ENCODE measurements at places on chromosomes 1 and 21.

GRCh38 chr1:173507205-173507846 lies 30.2 kb downstream of the PRDX6 start:
- DNase-seq, result peak; percentile 83

GRCh38 chr21:38639571-38640354 lies 141.5 kb upstream of the ERG start:
- DNase-seq, result no peak

- DNase-seq, result peak; percentile 17
These were observed 49.9 kb upstream of the TRABD2B start for GRCh38 chr1:48047116-48047515.

GRCh38 chr1:106268070-106268469 lies 788.4 kb upstream of the PRMT6 start:
- DNase-seq, result no peak

GRCh38 chr1:36689992-36690391 lies 207.3 kb upstream of the CSF3R start:
- DNase-seq, result no peak

- no peak for DNase-seq
These were observed 17.2 kb downstream of the TADA1 start for GRCh38 chr1:166858726-166859419.

GRCh38 chr1:10253755-10254154 lies 43.4 kb downstream of the KIF1B start:
- DNase-seq, result peak; percentile 62

GRCh38 chr1:60171801-60172200 lies 98.2 kb upstream of the C1orf87 start:
- peak; percentile 79 for DNase-seq

DNA sequence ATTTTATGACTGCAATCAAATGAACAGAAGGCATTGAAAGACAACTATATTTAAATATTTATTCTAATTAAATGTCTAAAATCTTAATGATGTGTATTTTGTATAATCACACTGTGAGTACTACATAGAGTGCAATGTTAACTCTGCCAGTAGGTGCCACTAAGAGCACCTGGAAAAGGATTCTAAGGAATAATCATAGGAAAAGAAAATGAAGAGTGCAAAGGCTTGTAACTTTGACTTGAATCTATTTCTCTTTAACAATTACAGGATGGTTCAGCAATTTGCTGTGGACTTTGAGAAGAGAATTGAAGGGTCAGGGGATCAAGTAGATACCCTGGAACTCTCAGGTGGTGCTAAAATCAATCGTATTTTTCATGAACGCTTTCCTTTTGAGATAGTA lies 200.4 kb downstream of the DNM3 start:
- DNase-seq, result peak; percentile 7

DNA sequence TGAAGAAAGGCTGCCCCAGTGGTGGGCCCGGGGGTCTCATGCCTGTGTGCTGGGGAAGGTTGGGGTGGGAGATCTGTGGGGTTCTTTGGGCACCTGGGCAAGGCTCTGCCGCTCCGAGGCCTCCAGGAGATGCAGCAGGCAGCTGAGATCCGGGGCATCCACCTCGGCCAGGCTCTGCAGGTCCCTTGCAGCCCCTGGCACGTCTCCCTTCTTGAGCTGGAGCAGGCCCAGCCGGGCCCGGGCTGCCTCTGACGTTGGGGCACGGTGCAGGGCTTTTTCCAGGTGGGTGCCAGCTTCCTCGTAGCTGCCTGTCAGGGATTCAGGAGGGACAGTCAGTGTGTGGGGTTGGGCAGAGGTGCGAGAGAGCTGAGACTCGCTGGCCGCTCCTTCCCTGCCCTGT lies 11.4 kb upstream of the MMEL1 start:
- DNase-seq, result no peak

DNA sequence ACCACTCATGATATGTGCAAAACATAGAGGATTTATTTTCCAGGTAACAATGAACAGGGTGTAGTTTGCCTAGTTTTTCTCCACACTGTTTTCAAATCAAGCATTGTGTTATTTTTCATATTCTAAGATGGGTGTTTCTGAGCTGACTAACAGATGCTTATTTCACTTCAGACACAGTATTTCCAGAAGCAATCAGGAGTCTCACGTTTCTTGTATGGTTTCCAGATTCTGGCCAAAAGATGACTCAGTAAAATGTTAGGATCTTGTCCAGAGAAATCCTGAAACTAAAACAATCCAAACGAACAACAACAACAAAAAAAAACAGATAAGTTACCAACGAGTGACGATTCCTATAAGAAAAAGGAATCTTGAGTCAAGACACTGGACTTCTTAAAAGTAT lies 5.3 kb downstream of the UTS2 start:
- DNase-seq, result peak; percentile 55

- DNase-seq, result no peak
These were observed 30.2 kb upstream of the SMIM12 start for GRCh38 chr1:34889705-34890104.

GRCh38 chr1:3910049-3910731 lies 10.1 kb upstream of the C1orf174 start:
- DNase-seq, result no peak

- DNase-seq, result no peak
These were observed 47.0 kb upstream of the EFHD2 start for GRCh38 chr1:15362737-15363128.

DNA sequence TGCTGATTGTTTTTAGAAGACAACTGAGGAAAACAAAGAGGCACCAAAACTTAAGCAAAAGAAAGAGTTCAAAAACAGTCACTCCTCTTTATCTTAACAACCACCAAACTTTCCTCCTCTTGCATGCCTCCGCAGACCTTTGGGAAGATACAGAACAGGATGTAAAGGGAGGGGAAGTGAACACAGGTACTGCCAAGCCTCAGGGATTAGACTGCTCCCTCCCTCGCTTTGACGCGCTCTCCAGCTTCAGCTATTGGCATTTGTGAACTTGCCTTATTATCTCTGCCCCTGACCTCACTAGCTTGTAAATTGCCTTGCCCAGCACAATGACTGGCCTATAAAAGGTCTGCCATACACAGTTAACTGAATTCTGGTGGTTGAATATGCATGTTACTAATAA lies 4.8 kb upstream of the SRP9 start:
- DNase-seq, result no peak

- DNase-seq, result no peak
These were observed 5.3 kb upstream of the CHD1L start for GRCh38 chr1:147236959-147237791.

DNA sequence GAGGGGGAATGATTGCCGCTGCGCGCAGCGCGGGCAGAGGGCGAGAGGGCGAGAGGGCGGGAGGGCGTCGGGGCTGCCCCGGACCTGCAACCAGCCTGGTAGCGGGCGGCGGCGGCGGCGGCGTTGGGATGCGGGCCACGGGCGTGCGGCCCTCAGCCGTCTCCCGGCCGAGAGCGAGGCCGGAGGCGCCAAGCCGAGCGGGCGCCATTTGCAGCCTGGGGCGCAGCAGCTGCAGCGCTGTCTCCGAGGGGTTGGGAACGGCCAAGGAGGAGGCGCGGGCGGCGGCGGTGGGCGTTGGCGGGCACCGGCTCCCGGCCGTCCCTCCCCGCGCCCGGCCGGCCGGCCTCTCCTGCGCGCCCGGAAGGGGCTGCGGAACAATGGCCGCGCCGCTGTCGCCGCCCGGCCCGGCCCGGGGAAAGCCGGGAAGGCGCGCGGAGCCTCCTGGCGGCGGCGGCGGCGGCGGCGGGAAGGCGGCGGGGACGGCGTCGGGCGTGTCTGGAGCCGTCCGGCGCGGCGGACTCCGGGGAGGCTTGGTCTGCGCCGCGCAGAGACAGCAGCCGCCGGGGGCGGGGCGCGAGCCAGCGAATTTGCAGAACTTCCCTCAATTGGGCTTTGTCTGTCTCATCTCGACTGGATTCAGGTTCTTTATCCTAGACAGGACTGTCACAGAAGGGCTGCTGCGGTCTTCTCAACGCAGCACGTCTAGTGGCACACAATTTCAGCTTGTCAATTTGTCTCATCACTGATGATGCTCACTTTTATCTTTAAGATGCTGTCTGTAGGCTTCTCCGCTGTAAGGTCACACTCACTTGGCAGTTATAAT lies 35.7 kb downstream of the ZBTB8B start:
- DNase-seq, result peak; percentile 64

DNA sequence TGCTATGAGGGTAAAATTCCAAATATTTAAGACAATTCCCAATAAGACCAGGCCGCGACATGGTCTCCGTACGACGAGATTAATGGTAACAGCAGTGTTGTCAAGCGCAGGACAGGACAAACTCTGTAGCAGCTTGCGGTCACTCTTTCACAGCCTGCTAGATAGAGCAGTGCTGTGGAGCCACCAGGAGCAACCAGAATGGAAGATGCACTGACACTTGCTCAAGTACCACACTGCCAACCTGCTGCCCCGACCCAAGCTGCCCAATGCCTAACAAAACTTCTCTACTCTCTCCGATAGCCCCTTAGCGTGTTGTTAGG lies 636 bp downstream of the WARS2 start:
- DNase-seq, result no peak

GRCh38 chr1:184637664-184638240 lies 116.9 kb downstream of the EDEM3 start:
- no peak for DNase-seq

- peak; percentile 53 for DNase-seq
These were observed 136.1 kb upstream of the IRF2BP2 start for GRCh38 chr1:234745844-234746797.

DNA sequence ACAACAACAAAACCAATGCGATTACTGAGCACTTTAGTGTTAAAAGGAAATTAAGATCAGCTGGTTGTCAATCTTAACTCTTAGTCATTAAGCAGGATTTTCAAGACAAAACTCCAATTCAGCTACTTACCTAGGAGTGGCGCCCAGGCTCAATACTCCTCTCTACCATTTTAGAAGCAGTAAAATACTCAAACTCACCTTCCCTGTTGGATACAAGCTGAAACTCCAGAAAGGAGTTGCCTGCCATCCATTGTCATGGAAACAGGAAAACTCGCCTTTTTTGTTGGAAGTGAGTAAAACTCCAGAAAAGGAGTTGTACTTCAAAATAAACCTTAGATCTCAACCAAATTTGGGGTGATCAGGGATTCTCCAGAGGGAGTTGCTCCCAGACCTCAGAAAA lies 127.0 kb upstream of the F3 start:
- no peak for DNase-seq

- DNase-seq, result no peak
These were observed 2.3 kb upstream of the MED18 start for GRCh38 chr1:28326515-28326914.

- DNase-seq, result no peak
These were observed 24.9 kb downstream of the ATP5PF start for GRCh38 chr21:25709684-25710265.

DNA sequence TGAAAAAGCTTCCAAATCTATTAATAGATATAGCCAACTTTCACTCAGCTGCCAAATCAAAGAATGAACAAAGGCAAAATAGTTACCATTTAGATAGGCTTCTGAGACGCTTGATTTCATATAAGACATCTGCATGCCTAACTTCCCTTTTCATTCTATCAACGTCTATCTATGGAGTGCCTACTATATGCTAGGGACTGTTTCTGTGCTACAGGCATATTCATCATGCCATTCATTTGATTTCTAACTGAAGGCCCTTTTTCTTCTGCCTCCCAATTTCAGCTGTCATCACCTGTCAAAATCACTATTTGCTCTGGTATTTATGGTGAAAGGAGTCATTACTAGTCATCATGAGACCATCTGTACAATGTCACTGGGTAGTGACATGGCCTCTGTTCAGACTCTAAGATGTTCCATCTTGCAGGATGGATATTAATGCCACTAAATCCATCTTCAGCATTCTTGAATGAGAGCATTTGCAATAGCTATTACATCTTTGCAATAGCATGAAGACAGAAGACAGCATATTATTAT lies 4.3 kb upstream of the KRTAP13-1 start:
- DNase-seq, result no peak

DNA sequence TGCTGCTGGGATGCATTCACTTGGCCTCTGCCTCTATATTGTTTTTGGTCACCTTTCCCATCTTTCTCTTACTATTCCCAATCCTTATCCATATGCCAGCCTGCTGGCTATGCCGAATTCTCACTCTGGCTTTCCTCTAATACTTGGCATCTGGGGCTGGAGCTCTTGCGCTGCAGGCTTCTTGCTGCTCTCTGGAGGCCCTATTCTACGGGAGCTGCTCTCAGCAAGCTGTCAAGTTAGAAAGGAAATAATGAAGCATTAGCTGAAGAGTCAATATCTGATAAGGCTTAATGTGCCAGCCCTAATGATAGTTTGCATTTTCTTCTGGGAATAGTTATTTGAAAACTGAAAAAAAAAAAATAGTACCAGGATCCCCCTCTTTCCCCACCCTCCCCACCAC lies 125.3 kb upstream of the CYYR1 start:
- no peak for DNase-seq

- DNase-seq, result no peak
These were observed 25.1 kb downstream of the SNAP47 start for GRCh38 chr1:227760377-227760776.

- DNase-seq, result peak; percentile 93
These were observed 58.2 kb downstream of the BCL9 start for GRCh38 chr1:147599362-147600118.

DNA sequence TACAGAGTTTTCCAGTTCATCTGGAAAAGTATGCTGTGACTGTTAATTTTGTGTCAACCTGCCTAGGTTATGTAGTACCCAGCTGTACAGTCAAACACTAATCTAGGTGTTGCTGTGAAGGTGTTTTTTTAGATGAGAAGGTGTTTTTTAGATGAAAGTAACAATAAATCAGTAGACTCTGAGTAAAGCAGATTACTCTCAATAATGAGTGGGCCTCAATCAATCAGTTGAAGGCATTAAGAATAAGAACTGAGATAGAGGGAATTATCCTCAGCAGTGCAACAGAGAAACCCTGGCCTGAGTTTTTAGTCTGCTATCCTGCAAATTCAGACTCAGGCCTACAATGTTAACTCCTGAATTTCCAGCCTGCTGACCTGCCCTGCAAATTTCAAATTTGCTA lies 33.5 kb downstream of the SCAF4 start:
- no peak for DNase-seq

DNA sequence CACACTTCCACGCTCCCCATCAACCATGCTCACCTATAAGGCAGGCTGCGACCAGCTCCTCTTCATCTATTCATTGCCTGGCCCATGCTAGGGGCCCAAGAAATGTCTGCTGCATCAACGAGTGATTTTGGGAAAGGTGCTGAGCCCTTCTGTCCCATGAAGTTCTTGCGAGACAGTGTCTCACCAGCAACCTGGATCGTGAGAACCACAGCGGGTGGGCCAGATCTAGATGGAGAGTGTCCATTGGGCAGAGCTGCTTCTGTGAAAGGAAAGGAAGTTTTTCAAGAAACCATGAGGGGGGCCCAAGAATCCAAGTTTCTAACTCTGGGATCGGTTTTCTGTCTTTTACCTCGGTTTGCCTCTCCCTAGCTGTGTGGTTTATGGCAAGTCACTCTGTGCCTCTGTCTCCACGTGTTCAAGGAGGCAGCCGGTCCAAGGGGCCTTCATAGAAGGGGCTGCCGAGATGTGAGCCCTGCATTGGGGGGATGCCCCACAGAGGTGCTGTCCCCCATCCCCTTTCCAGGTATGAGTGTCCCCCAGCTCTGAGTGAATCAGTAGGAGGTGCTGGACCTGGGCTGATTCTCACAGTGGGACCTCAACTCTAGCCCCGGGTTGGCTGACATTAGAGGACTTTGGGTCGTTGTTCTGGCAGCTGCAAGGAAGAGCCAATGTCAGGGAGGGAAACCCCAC lies 8.3 kb upstream of the PADI1 start:
- no peak for DNase-seq
